DMS79 (cell line): ENCODE measurements at places on chromosomes 3 and 15.

- no peak for DNase-seq
Observed at GRCh38 chr3:107634099-107634489, 111.3 kb downstream of the BBX start.

- no peak for DNase-seq
Observed at GRCh38 chr15:98076021-98076816, 115.7 kb downstream of the ARRDC4 start.

- DNase-seq: no peak
Observed at GRCh38 chr15:44296625-44297524, 8.4 kb downstream of the GOLM2 start.

- no peak for DNase-seq
Observed at GRCh38 chr3:134644731-134645514, 5.9 kb downstream of the KY start.

GRCh38 chr15:55530861-55531313, 22.9 kb upstream of the DNAAF4 start:
- DNase-seq: no peak

GRCh38 chr15:89068325-89068784, 19.9 kb upstream of the ABHD2 start:
- DNase-seq: no peak

- no peak for DNase-seq
Observed at GRCh38 chr3:124812291-124813265, 74.6 kb downstream of the ITGB5 start.
